ENCODE measurements at places on chromosomes 5 and 9. TPM values are rescaled to one million over a fixed set of nuclear protein-coding genes. Genes with fewer than 3 reads are reported as not detected.

SMIM15 gene
- total RNA-seq: 15.5 TPM

PCA3 gene
- not detected for total RNA-seq

SLC1A3 gene
- 31.8 TPM for total RNA-seq

PTGER4 gene
- 7.3 TPM for total RNA-seq

- no peak for DNase-seq
- no peak overlapping the region for H3K4me3 ChIP-seq
- no peaks in the 10 kb centered on the region for H3K36me3 ChIP-seq
- no peaks in the 10 kb centered on the region for H3K4me1 ChIP-seq
These were observed 13.3 kb upstream of the RECK start for GRCh38 chr9:36023260-36024048.

- DNase-seq: no peak
- no peaks in the 10 kb centered on the region for H3K36me3 ChIP-seq
- H3K27me3 ChIP-seq: no peaks in the 10 kb centered on the region
- no peaks in the 10 kb centered on the region for H3K4me1 ChIP-seq
These were observed 457.2 kb downstream of the ARHGEF28 start for GRCh38 chr5:74083096-74083791.

DNA sequence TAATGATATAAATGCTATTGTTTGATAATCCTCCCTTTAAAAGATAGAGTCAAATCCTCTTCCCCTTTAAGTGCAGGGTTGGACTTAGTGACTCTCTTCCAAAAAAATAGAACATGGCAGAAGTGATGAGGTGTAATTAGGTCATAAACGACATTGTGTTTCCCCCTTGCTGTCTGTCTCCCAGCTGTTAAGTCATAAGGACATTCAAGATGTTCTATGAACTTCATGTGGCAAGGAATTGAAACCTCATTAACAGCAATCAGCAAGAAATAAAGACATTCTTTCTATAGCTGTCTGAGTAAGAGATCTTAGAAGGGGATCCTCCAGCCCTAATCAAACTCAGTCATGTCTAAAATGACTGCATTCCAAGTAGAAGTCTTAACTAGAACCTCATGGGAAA, 3.3 kb upstream of the SLC25A46 start:
- no peaks in the 10 kb centered on the region for H3K27me3 ChIP-seq
- H3K4me1 ChIP-seq: no peaks in the 10 kb centered on the region
- no peaks in the 10 kb centered on the region for H3K36me3 ChIP-seq
- no peak overlapping the region for H3K27ac ChIP-seq
- no peak overlapping the region for H3K4me3 ChIP-seq

DNA sequence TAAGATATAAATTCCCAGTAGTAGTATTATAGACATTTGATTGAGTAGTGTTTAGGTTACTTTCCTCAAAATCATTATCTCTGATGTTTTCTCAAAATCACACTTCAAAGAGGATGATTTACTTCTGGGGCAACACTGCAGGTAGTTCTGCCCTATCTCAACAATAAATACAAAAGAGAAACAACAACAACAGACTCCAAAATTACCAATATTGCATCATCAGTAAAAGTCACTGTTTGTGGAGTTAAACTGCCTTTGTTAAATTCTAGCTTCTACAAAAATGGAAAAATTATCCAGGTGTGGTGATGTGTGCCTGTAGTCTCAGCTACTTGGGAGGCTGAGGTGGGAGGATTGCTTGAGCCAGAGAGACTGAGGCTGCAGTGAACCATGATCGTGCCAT, 637.6 kb upstream of the ZNF608 start:
- H3K27me3 ChIP-seq: no peaks in the 10 kb centered on the region
- no peaks in the 10 kb centered on the region for H3K36me3 ChIP-seq
- H3K4me1 ChIP-seq: no peaks in the 10 kb centered on the region
- no peak overlapping the region for H3K27ac ChIP-seq
- no peak for DNase-seq

DNA sequence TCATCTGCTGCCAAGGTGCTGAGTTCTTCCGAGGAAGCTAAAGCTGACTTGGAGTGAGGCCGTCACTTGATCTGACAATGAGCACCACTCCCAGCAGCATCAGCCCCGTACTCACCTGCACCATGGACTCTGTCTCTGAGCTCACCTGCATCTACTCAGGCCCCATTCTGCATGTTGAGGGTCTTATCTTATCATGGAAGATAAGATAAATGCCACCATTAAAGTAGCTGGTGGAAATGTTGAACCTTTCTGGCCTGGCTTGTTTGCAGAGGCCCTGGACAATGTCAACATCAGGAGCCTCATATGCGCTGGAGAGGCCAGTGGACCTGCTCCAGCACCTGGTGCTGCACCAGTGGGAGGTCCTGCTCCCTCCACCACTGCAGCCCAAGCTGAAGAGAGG, 35.0 kb upstream of the HMGCS1 start:
- DNase-seq: no peak
- H3K4me3 ChIP-seq: no peak overlapping the region
- no peaks in the 10 kb centered on the region for H3K4me1 ChIP-seq

- no peaks in the 10 kb centered on the region for H3K27me3 ChIP-seq
- no peaks in the 10 kb centered on the region for H3K4me1 ChIP-seq
- H3K27ac ChIP-seq: no peak overlapping the region
- H3K4me3 ChIP-seq: no peak overlapping the region
These were observed 46.7 kb downstream of the TNFAIP8 start for GRCh38 chr5:119402555-119402954.

GRCh38 chr9:88936132-88936531, 55.1 kb upstream of the S1PR3 start:
- no peaks in the 10 kb centered on the region for H3K36me3 ChIP-seq
- no peak overlapping the region for H3K27ac ChIP-seq
- H3K4me3 ChIP-seq: no peak overlapping the region
- H3K4me1 ChIP-seq: no peaks in the 10 kb centered on the region
- DNase-seq: no peak

Measured in right atrium auricular region (tissue), 2 donors.